ENCODE measurements at places on chromosomes 5 and 9. TPM values are rescaled to one million over a fixed set of nuclear protein-coding genes. Genes with fewer than 3 reads are reported as not detected.

Gene GOLGA1
- total RNA-seq, result 26.5 TPM

DNA sequence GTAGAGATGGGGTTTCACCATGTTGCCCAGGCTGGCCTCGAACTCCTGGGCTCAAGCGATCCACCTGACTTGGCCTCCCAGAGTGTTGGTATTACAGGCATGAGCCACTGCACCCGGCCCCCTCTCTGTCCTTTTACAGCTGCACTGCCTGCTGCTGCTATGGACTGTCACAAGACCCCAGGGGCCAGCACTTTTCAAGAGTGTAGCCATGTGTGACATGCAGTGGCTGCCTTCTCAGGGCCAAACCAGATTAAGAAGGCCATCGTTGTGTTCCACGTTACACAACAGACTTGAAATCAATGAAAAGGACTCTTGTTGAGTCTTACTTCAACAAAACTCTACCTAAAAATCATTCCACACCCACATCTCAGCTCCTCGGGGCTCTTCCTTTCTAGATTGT lies 78.9 kb upstream of the ICE1 start:
- no peak for DNase-seq

DNA sequence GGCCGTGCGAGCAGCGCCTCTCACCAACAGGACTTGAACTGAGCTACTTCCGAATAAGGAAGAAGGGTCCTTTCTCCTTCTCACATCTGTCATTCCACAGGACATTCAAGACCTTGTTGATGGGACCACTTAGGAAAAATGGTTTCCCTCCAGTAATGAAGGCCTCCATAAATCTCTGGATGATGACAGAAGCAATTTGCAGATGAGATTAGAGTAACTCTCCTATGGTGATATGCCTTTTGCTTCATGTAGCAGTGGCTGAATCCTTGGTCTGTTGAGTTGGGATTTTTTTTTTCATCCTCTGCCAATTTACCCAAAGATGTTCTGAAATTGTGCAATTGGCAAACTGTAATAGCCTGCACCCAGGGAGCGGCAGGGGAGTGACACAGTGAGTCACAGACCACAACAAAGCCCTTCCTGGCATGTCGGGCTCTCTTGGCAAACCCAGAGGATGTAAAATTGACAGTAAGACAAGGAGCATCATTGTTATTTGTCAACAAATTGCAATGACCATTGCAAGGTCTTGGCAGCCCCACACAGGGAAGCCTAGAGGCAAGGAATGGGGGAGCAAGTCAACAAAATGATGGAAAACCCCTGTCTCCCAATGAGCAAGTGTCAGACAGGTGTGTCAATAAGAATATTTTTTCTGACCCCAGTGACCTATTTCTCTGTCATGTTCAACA lies 275.9 kb downstream of the ACTL7B start:
- DNase-seq, result no peak

DNA sequence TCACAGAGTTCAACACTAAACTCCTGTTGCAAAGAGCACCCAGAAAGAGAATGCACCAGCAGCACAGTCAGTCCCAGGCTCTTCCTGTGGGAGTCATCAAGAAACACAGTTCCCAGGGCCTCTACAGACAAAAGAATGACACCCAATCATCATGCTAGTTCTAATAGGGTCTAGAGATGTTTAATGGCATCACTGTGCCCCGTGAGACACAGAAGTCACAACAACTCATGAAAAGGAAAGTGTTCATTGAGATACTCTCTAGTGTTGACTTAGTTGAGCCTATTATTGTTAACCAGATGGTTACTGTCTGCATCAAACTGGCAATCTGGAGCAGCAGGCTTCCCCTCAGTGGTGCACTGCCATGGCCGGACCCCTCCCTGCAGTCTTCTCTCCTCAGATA lies 1.6 kb downstream of the KLHL3 start:
- no peak for DNase-seq

Gene GRXCR2
- not detected for total RNA-seq

Gene FAM81B
- total RNA-seq, result not detected

GRCh38 chr5:40071870-40072269 lies 607.8 kb upstream of the PTGER4 start:
- DNase-seq, result no peak

DNA sequence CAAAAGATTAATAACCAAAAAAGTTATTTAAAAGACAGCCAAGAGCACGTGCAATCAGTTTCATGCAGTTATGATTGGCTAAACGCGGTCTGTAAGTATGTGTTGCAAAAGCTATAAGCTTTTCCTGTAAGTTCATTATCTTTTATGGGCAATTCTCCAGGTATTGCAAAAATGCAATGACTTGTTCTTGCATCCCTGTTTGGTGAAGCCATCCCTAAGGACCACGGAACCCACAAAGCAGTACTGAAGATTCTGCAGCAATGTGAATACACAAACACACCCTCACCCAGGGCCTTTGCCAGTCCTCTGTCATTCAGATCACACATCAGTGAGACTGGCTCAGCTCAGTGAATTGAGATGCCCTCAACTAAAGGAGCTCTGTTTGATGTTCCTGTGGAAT lies 11.4 kb downstream of the GCNT4 start:
- no peak for DNase-seq

Gene PLCXD3
- total RNA-seq, result 2.0 TPM

Gene IGFBPL1
- total RNA-seq, result 0.78 TPM

- DNase-seq, result no peak
Measured at GRCh38 chr9:95506428-95506677, 10.4 kb downstream of the PTCH1 start.

GRCh38 chr9:128282500-128282899 lies 6.4 kb downstream of the SWI5 start:
- no peak for DNase-seq

- no peak for DNase-seq
Measured at GRCh38 chr5:405421-405820, 37.6 kb upstream of the EXOC3 start.

DNA sequence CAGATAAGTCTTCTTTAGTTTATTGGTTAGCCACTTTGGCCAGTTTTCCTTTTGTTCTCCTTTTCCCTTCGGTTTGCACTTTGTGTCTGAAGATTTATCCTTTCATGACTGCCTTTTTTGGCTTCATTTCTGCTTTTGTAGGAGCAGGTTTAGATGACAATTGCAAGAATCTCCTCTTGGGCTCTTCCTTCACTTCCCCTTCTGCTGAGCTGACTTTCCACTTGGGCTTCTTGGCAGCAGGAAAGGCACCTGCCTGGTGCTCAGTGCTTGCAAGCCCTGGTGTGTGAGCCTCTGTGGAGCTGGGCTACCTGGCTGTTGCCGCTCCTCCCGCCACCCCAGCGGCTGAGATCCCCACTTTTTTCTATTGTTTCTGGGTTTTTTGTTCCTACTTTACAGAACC lies 7.3 kb downstream of the CCDC112 start:
- no peak for DNase-seq

- no peak for DNase-seq
Measured at GRCh38 chr5:168123631-168124528, 167.6 kb upstream of the WWC1 start.

DNA sequence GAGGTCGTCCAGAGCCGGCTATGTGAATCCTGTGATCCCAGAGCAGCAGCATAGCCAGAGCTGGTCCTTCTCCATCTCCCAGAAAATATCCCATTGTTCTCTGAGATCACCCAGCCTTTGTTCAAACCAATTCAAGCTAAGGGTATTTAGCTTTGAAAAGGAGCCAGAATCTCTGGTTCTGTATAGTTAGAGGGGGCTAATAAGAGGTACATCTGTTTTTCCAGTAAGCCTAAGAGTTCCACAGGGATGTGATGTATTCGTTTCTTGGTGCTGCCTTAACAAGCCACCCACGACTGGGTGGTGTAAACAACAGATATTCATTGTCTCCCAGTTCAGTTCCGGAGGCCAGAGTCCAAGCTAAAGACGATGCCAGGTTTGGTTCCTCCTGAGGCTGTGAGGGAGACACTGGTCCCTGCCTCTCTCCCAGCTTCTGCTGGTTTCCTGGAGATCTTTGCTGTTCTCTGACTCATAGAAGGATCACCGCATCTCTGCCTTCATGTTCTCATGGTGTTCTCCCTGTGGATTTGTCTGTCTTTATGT lies 344.8 kb downstream of the MTRR start:
- no peak for DNase-seq

DNA sequence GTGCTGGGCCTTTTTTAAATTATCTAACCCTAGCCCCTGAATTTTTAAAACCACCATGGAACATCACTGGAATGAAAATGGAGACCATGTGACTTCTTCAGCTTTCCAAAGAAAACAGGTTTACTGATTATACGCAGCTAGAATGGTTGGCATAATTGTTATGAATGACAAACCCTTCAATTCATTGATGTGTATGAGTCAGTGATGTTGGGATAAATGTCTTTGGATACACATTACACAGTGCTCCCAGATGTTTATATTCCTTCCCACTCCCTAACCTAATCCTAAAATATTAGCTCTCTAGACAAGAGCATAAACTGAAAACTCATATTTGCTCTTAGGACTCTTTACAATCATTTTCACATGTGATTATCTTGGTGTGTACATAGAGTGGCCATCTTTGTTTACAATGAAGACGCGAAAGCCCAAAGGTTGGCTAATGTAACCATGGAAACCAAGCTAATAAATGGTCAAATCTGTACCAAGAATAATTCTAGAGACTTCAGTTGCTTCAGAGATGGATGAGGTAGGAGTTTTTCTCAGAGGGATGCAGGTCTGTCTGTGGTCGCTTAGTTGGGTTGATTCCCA lies 131.2 kb upstream of the HMHB1 start:
- no peak for DNase-seq

GRCh38 chr5:127031863-127032232 lies 1.5 kb upstream of the MARCHF3 start:
- DNase-seq, result no peak

Gene TRAF1
- total RNA-seq, result 7.1 TPM

DNA sequence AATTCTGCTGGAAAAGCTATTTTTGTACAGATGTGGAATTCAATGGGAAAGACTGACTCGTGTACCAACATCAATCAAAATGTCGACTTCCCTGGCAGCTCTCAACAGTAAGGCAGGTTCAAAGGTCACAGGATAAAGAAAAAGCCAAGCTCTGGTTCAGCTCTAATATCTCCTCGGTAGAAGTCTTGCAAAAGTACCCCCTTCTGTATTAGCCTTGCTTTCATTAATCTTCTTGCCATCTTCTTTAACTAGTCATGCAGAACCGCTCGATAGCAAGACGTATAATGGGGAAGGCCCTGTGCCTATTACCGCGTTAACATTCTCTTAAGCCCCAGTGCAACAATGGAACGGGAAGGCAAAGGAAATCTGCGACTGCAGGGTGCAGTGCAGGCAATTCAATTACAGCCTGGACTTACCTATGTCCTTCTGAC lies 201.2 kb downstream of the GAPVD1 start:
- DNase-seq, result no peak

Gene DOCK8
- 72.8 TPM for total RNA-seq

DNA sequence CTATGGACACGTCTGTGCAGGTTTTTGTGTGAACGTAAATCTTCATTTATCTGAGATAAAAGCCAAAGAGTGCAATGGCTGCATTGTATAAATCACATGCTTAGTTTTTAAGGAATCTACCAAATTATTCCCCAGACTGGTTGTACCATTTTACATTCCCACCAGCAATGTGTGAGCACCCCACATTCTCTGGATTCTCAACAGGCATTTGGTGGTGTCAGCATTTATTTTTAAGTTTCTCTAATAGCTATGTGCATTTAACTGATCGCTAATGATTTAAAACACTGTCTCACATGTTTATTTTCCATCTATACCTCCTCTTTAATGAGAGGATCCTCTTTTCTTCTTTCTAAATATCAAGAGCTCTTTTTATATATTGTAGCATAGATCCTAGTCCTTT lies 13.9 kb upstream of the ANKRD18A start:
- peak; percentile 34 for DNase-seq

- no peak for DNase-seq
Measured at GRCh38 chr5:67166460-67167285, 29.9 kb downstream of the CD180 start.

DNA sequence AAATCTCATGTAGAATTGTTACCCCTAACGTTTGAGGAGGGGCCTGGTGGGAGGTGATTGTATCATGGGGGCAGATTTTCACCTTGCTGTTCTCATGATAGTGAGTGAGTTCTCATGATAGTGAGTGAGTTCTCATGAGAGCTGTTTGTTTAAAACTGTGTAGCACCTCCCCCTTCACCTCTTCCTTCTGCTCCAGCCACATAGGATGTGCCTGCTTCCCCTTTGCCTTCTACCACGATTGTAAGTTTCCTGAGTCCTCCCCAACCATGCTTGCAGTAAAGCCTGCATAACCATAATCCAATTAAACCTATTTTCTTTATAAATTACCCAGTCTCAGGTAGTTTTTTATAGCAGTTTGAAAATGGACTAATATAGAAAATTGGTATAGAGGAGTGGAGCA lies 1783.7 kb upstream of the CDH9 start:
- DNase-seq, result no peak

GRCh38 chr5:103532086-103532734 lies 30.4 kb downstream of the NUDT12 start:
- DNase-seq, result no peak

Gene PCAT7
- total RNA-seq, result not detected

DNA sequence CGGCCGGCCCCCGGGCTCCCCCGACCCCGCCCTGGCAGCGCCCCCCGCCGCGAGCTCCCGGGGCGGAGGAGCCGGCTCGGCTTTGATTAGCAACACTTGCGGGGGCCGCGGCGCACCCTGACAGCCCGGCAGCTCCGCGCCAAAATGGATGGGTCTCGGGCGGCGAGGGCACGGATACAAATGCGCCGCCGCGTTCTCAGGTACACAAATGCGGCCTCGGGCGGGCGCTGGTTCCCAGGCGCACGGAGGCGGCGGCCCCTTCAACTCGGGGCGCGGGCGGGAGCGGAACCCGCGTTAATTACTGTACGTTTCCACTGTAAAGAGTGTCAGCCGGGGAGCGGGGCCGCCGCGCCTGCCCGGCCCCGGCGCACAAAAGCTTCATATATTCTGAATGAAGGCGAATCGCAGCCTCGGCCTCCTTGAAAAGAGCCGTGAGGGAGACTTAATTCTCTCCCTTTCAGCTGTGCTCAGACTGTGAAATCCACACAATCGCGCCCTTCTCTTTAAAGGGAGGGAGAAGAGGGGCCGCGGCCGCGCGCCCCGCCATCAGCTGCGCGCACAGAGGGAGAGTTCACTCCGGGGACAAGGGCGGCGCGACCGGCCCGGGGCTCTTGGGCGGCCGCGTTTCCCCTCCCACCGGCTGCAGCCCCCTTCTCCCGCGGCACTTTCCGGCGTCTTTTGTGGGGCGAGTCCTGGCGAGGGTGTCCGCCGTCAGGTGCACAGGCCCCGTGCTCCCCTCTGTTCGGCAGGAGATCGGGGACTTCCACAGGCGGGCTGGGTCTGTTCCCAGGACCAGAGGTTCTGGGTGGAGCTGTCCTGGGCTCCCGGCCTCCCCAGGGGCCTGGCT lies 27.0 kb downstream of the MSX2 start:
- no peak for DNase-seq

Data from esophagus muscularis mucosa (tissue), 4 donors.